HT-29 (cell line): ENCODE measurements at places on chromosomes 3 and 15.

- DNase-seq, result peak; percentile 3
Observed at GRCh38 chr15:94749811-94750617, 518.7 kb downstream of the MCTP2 start.

- no peak for DNase-seq
Observed at GRCh38 chr3:73729969-73730440, 105.3 kb upstream of the PDZRN3 start.

GRCh38 chr3:189519458-189519857 lies 111.7 kb upstream of the TP63 start:
- no peak for DNase-seq

DNA sequence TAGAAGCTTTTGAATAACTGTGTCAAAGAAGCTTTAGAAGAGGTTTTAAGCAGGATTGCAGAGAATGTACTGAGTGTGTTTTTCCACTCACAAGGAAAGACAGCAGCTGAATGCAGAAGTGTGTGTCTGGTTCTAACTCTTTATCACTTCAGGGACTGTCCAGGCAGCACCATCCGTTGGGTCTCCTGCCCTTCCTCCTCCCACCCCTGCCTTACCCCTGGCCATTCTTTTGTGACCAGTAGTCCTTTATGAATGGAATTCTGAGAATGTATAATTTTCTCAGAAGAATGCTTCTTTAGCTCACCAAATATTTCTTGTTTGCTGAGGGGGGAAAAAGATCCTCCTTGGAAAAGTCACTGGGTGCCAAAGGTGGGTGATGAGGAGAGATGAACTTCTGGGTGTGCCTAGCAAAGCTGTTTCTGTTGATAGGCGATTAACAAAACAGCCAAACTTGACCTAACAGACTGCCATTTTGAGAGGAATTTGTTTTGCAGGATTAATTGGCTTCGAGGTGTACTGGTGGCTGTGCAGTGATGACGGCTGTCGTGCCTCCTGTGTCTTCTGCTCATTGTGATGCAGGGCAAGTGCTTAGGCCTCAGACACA lies 70.9 kb downstream of the IGF1R start:
- DNase-seq, result no peak

- DNase-seq, result no peak
Observed at GRCh38 chr15:41061667-41062066, 54.4 kb downstream of the INO80 start.
